ENCODE measurements at places on chromosomes 4 and X. TPM values are rescaled to one million over a fixed set of nuclear protein-coding genes. Genes with fewer than 3 reads are reported as not detected.

Gene XAGE3
- not detected for total RNA-seq

Gene BTC
- not detected for total RNA-seq

Gene PDE6B
- not detected for total RNA-seq

Gene MMGT1
- 32.4 TPM for total RNA-seq

Gene CHIC1
- 5.4 TPM for total RNA-seq

Gene PLXNA3
- total RNA-seq = 0.47 TPM

Gene SLC6A8
- total RNA-seq = 2.7 TPM

Gene SMPX
- not detected for total RNA-seq

Gene TAF9B
- total RNA-seq = 31.4 TPM

Gene ZCCHC18
- total RNA-seq = 1.2 TPM

DNA sequence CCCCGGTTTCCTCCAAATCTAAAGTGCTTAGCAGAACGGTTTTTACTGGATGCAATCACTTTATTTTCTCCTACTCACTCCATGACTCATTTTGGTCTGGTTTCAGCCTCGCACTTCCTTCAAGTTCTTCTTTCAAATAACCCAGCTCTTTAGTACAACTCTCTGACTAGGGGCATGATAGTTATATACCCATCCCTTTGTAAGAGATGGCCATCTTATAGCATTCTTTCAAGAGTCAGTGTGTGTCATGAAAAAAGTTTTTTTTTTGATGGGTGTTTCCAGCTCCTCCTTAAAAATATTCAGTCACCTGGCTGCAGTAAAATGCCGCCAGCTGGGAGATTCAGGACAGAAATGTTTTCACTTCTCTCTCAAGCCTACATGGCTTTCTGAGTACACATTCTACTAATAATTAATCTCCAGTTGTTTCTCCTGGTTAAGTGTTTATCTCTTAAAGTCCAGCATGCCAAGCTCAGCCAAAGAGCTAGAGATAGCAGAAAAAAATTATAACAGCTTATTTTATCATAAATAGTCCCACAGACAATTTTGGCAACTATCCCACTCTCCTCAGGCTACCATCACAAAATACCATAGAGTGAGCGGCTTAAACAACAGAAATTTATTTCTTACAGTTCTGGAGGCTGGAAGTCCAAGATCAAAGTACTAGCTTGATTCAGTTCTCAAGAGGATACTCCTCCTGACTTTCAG is 139.3 kb downstream of the GASK1B start:
- no peak for DNase-seq

DNA sequence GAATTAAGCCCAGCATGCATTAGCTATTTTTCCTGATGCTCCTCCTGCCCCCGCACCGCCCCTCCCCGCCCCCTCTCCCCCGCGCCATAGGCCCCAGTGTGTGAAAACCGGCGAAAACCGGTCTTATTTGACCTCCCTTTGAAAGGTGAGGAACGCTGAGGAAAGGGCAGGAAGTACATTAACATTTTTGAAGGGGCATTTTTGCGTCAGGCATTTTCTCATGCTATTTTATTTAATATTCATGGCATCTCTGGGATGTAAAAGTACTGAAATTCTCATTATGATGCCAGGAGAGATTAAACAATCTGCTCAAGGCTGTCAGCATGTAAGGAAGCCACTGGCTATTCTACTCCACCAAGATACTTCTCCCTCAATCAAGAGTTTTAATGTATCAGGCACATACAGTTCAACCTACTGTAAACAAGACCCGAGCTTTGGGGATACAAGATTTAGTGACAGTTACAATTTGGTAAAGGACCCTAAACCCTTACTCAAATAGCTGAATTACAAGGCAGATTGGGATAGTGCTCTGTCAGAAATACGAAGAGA is 1.2 kb upstream of the NMU start:
- no peak for DNase-seq

DNA sequence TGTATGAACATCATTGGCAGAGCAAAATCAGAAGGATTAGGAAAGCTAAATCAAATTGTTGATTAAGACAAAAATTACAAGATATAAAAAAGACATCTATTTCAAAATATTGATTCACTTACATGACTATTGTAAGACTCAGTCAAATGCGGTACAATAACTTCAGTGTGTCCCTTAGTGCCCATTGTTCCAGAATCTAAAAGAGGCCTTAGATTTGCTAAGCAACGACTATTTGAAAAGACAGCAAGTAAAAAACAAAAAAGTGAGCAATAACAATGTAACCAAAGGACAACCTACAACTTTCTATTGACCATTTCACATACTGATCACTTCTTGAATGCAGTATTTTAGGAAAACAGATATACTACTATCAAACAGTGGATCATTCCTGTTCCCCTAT is 65.6 kb downstream of the UBA6 start:
- DNase-seq = no peak

- peak; percentile 25 for DNase-seq
Measured at GRCh38 chrX:140918398-140919038, 83.9 kb upstream of the SPANXB1 start.

DNA sequence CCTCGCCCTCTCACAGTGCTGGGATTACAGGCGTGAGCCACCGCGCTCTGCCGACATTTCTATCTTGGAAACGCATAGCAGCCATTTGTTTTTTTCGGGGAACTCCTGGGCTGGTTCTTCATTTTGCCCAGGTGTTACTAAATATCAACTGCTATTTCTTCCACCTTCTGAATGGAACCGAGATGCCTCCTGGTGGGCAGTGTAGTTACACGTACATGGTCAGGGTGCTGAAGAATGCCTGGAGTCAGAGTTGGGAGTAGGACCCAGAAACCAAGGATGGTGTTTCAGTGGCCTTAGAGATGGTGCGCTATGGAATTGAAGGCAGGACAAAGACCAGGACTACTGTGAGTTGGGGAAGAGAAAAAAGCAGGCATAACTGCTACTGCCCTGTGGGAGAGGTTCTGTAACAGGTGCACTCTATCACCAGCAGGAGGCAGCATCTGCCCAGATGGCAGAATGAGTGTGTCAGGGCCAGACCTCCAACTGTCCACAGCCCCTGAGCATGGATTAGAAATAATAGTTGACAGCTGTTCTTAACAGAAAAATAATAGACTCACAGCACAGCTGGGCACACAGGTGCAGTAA is 81.7 kb downstream of the ZC4H2 start:
- DNase-seq = no peak

DNA sequence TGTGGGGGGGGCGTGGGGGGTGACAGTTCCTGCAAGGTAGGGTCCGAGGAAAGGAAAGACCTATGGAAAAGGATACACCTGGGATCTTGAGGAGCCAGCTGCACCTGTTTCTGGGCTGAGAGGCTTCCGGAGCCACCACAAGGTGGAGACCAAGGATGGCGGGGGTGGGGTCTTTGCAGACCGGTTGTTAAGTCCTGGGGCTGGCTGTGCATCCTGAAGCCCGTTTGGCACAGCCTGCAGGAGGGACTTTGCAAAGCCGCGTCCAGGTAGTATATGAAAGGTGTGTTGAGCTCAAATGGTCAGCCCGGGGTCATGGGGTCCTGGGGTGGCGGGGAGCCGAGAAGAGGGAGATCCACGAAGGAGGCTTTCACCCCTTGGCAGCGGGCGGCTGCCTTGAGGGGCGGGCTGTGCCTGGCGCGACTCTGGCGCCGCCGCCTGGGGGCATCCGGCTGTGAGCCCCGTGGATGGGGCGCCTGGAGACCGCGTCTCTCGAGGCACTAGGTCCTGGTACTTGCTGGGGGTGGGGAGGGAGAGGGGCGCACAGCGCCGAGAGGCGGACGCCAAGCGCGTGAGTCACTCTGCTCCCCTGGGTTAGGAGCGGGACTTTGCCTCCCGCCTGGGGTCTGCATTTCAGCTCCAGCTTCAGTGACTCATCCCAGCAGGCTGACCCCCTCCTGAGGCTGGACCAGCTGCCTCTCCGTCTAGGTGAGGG is 58.2 kb upstream of the DYNLT3 start:
- DNase-seq = peak; percentile 59

GRCh38 chr4:98521486-98521885 is 136.9 kb downstream of the TSPAN5 start:
- DNase-seq = no peak

- no peak for DNase-seq
Measured at GRCh38 chr4:19329077-19329476, 922.6 kb upstream of the SLIT2 start.

- DNase-seq = no peak
Measured at GRCh38 chr4:2352729-2353221, 65.7 kb downstream of the ZFYVE28 start.

GRCh38 chrX:42127563-42127962 is 204.2 kb upstream of the CASK start:
- no peak for DNase-seq

DNA sequence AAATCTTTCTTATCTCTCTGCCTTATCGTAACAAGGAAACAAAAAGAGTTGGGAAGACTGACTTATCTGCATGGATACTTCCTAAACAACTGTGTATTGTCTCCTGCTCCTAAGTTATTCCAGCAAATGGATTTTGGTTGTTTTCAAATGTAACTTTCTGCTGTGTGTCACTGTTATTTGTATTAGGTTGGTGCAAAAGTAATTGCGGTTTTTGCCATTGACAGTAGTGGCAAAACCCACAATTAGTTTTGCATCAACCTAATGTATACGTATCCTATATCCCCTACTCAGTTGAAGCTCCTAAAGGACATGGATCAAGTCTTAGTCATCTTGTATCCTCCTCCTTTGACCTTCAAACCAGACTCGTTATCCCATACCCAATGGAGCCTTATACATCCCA is 263.4 kb upstream of the GPR101 start:
- no peak for DNase-seq

DNA sequence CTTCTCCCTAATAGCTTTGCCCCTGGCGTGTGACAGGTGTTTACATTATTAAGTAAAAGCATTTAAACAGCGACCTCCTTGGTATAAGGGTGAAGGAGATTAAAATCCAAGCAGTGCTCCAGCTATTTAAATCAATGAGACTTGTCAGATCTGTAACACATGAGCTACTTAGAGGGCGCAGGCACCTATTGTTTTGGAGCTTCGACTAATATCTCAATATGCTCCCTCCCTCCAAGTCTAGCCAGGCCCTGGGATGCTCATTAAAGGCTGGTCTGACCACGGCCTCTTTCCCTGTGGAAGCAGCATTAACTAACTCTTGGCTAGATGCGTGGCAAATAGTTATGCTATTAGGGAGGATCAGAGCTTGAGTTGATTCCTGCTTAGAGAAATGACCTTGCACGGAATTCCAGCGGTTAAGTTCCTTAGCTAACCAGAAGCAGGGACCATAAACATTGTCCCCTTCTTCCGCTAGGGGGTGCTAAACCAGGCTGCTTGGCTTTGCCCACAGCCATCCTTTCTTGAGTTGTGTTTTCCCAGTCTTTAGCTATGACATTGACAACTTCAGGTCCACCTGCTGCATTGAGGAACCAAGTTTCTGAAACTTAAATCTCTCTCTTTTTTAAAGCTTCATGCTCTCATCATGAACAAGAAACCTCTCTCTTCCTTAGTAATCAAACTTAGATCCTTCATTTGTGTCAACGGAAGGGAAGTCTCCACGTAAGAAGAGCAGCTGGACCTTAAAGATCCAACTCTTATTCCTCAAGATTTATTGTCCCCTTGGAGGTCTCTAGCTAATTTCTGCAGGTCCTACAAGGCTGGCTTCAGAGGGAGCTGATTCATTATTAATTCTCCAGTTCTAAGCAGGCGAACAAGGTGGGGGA is 80.7 kb upstream of the IGFBP7 start:
- DNase-seq = peak; percentile 24

- no peak for DNase-seq
Measured at GRCh38 chrX:69173906-69174305, 8.7 kb upstream of the PJA1 start.

- no peak for DNase-seq
Measured at GRCh38 chr4:122847931-122848330, 21.3 kb downstream of the FGF2 start.

DNA sequence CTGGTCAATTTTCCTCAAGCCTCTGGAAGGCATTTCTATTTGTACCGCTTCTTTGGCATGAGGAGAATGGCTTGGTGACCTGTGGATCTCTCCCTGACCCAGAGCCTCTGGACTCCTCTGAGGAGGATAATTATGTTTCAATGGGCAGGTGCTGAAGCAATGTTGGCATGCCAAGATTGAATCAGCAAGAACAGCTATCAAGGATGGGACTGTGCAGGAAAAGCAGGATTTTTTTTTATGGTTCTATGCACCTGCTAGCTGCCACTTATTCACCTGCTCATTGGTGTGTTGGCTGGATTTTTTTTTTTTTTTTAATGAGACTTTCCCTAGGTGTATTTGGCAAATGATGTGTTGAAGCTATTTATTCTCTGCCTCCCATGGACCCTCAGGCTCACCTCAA is 821.2 kb downstream of the RPA4 start:
- no peak for DNase-seq

GRCh38 chr4:88489100-88489761 is 32.3 kb downstream of the HERC5 start:
- DNase-seq = no peak

- no peak for DNase-seq
Measured at GRCh38 chr4:155079871-155080270, 128.6 kb upstream of the NPY2R start.

GRCh38 chrX:137916090-137916746 is 350.3 kb downstream of the ZIC3 start:
- DNase-seq = no peak

GRCh38 chr4:107246761-107247160 is 210.6 kb upstream of the DKK2 start:
- DNase-seq = no peak

DNA sequence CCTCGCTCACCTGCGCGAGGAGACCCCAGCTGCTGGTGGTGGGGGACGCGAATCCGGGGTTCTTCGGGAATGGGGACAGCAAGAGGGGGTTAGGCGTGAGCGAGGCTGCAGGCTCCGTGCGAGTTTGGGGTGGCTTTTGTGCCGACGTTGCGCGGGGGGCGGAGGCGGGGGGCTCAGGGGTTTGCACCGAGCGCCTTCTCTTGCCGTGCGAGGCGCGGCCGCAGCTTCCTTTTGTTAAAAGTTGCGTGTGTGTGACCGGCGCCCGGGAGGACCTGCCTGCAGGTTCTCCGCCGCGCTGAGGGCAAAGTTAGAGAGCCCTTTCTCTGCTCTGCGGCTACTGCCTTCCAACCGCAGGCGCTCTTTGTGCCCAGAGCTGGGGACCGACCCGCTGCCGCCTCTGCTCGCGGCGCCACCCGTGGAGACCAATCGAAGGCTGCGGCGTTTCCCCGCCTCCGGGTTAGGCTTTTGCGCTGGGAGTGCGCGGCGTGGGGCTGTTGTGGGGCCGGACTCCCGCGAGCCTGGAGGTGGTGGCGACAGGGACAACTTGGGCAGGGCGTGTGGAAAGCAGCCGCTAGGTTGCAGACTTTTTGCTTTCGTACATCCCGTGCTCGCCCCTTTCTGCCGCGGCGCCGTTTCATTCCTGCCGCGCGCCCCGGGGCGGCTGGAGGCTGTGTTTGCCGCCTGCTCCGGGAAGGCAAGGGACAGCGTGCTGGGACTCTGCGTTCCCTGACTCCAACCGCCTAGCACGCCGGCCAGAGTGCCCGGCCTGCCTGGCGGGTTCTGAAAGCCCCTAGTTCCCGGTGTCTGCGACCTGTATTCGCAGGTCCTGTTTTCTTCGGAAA is 716 bp downstream of the KIT start:
- DNase-seq = no peak
